ENCODE measurements at places on chromosomes 1 and 21.

GRCh38 chr1:212125654-212126053, 90.1 kb downstream of the DTL start:
- DNase-seq, result no peak

DNA sequence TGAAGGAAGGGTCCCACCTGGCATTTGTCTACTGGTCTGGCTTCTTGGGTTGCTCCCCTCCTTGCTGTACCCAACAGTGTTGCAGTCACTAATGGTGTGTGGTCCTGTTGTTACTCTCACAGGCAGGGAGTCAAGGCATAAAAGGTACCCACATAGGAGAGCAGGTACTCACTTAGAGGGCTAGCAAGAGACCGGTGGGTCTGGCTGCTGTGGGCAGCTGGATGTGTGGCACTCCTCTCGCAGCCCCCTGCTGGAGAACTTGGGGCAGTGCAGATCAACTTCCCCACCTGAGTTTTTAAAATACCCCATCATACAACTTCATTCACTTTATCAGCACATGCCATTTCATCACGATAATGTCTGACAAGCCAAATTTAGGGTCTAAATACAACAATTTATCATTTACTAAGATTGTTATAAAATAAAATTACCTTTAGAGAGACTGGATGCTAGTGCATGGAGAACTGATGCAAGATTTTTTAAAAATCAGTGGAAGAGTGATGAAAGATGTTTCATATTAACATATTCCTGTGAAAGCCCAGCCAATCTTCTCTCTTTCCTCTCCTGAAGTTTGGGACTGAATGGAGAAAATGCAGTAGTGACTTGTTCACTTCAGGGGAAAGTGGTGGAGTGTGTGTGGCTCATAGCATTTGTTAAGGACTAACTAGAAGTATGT, 42.8 kb downstream of the ACP6 start:
- DNase-seq, result peak; percentile 60

DNA sequence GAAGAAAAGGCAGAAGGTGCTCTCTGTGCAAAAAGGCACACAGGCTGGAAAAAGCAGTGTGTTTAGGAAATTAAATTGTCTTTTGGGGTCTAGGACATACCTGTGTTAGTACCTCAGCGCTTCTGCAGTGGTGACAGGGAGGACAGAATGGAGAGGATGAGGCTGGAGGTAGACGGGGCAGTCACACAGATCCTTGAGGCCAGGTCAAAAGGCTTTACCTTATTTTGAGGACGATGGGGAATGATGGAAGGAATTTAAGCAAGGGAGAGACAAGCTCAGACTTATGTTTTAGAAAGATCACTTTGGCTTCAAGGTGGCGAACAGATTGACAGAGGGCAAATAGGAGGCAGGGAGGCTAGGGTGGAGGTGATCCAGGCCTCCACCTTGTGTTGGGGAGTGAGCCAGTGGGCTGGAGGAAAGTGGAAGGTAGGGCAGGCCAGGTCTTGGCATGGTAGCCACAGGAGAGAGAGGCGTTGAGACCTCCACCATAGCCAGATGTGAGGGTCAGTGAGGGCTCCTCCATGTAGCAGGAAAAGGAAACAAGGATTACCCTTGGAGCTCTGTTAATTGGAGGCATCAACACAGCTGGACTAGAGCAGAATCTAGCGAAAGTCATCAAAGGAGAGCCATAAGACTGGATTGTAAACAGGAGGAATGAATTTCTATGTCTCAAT, 4.2 kb downstream of the CYP4B1 start:
- no peak for DNase-seq

DNA sequence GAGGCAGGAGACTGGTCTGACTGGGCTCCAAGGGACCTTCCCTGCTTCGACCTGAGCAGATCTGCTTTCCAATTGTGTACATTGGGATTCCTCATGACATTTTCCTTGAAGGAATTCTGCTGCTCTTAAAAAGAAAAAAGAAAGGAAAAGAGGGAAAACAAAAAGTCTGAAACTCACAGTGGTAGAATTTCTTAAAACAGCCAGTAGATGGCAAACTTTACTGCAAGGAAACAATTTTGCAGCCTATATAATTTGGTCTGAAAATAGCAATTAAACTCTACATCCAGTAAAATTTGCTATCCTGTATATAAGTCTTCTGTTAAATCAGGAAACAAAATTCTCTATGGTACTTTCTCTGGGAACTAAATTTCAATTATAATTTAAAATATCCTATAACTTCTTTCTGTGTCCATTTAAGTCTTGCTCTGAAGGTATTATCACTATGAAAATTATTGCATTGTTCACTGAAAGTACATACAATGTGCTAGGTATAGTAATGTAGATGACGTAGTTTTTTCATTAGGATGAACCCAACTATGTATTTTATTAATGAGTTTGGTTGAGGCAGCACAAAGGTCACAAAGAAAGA, 59.8 kb downstream of the CRB1 start:
- no peak for DNase-seq

DNA sequence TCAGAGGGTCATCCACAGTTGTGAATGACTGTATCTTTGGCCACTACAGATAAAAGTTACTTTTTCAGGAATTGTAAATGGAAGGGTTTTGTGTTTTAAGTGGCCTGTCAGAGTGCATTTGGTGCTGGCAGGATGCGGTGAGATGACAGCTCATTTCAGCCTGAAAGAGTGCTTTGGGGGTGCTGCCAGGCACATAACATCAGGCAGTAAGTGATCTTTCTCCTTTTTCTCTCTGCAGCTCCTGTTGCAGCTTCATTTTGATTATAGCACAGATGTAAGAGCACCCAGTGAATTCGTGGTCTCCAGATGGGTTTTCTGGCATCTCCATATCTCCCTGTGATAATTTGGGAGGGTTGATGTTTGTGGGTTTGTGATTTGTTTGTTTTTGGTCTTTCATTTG, 14.8 kb upstream of the FAM163A start:
- DNase-seq, result no peak

DNA sequence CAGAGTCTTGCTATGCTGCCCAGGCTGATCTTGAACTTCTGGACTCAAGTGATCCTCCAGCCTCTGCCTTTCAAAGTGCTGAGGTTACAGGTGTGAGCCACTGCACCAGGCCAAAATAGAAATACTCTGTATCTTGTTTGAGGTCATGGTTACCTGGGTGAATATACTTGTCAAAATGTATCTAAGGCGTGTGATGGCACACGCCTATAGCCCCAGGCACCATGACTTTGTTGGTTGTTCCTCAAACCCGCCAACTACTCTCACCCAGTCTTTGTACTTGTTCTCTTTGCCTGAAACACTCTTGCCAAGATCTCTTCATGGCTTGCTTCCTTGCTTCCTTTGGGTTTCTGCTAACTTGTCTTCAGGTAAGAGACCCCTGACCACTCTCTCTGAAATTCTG, 38.0 kb upstream of the RGS5 start:
- DNase-seq, result no peak

GRCh38 chr1:10909697-10910680, 102.5 kb upstream of the TARDBP start:
- no peak for DNase-seq

DNA sequence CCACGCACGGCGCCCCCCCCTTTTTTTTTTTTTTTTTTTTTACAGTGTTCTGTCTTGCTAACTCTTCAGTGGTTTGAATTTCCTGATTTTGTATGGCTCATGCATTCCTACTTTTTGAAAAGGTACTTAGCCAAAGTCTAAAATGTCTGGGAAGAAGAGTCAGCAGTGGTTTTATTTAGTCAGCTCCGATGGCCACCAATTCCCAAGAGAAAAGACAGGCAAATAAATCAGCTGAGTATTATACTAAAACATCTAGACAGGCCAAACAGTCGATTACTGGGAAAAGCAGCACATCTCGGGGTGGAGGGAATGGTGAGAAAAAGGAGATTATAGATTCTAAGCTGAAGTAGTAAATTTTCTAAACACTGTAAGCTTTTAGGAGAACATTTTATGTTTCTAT, 192.5 kb upstream of the ZRANB2 start:
- no peak for DNase-seq

GRCh38 chr1:42114229-42114628, 39.0 kb upstream of the GUCA2B start:
- DNase-seq, result no peak

DNA sequence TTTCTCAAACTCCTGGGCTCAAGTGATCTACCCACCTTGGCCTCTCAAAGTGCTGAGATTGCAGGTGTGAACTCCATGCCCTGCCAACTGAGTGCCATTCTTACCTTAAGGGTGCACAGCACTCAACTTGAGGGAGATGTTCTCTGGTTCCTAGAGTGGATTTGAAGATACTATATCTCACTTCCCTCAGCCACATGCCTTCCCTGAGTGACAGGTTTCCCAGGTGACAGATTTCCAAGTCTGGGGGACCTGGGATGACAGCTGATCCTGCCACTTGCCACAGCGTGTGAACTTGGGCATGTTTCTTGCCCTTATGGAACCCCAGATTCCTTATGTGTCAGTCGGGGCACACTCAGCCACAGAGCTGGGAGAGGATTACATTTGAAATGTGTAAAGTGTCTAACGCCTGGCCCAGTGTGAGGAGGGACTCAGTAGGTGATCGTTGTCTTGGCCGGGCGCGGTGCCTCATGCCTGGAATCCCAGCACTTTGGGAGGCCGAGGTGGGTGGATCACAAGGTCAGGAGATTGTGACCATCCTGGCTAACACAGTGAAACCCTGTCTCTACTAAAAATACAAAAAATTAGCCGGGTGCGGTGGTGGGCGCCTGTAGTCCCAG, 29.6 kb upstream of the BTG2 start:
- DNase-seq, result no peak

DNA sequence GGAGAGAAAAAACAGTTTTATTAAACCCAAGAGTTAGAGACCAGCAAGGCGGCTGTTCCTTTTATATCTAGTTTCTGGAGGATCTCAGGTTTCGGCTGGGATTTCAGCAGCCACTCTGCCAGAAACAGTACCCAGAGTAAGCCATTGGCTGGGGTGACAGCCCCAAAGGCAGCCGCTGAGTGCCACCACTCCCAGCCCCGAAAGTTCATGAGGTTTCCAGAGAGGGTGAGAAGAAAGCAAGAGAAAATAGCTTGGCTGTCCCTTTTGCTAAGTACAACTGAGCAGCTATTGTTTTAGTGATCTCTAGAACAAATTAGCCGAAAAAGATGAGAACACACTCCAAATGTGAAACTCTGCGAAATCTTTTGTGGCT, 1.2 kb downstream of the SH3BGR start:
- no peak for DNase-seq

GRCh38 chr1:66532214-66532613, 1.7 kb upstream of the SGIP1 start:
- DNase-seq, result no peak

DNA sequence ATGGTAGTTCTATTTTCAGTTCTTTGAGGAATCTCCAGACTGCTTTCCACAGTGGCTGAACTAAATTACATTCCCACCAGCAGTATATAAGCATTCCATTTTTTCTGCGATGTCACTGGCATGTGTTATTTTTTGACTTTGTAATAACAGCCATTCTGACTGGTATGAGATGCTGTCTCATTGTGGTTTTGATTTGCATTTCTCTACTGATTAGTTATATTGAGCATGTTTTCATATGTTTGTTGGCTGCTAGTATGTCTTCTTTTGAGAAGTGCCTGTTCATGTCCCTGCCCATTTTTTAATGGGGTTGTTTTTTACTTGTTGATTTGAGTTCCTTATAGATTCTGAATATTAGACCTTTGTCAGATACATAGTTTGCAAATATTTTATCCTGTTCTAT, 87.9 kb downstream of the RPS6KC1 start:
- no peak for DNase-seq

- no peak for DNase-seq
Observed at GRCh38 chr1:223426936-223427335, 33.7 kb downstream of the CCDC185 start.

DNA sequence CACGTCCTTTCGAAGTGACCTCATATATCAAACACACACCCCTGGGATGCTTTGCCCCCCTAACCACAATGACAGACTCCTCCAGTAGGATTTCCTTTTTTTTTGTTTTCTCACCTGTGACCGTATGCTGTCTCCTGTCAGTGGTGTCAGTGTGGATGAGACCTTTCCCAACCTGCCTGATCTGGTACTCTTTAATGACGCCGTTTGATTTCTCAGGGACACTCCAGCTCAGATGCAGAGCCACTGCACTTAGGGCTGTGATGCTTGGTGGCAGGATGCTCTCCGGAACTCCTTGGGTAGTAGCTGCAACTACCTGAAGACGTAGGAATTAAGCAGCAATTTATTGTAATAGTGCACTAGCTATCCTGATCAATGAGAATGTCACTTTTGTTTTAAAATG, 212.6 kb downstream of the KCTD3 start:
- DNase-seq, result no peak

DNA sequence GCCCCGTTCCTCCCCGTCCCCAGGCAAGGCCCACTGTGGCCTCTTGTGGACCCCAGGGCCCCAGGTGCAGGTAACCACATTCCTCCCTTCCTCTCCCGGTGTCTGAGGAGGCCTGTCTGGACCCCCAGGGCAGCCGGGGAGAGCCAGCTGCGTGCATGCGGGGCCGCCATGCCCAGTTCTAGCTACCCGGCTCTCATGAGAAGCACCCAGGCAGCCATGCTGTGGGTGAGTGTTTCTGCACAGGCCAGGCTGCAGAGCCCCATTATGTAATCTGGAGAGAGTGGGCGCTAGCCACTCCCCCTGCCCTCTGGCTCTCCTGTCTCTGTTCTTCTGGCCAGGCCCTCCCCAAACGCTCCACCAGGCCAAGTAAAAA, 18.4 kb upstream of the PLEKHG5 start:
- DNase-seq, result no peak

DNA sequence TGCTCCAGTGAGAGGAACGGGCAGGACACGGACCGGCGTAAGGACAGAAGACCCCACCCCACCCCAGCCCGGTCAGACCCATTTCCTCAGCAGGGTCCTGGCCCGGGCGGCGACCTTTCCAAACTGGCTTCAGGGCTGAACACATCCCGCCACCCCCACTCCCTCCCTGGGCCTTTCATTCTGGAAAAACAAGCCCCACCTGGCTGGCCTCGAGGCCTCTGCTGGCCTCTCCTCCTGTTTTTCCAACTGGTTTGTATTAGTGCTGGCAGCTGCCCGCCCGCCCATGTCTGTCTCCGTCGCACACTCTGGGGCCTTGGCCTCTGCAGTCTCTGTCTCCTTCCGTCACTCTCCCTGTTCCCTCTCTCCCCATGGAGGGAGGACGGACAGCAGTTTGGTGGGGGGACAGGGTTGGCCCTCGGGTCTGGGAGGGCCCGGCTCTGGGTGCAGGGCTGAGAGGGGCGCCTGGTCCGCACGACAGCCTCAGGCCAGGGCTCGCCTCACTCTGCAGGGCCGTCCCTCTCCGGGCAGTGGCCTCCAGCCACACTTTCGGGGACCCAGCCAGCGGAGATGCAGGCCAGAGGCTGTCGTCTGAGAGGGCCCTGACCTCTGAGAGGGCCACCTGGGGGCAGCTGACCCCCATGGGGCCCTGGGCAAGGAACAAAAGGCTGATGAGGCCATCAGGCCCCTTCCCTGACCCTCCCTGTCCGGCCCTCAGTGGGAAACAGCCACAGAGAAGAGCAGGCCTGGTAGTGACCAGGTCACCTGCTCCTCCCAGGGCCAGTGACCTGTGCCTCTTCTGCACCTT, 1.5 kb upstream of the MXRA8 start:
- DNase-seq, result no peak

- peak; percentile 17 for DNase-seq
Observed at GRCh38 chr21:36028127-36029069, 31.9 kb downstream of the SETD4 start.

GRCh38 chr1:238468068-238468467, 577.3 kb upstream of the ZP4 start:
- DNase-seq, result no peak

GRCh38 chr1:35835398-35835797, 27.6 kb downstream of the AGO4 start:
- no peak for DNase-seq
